ENCODE measurements at places on chromosomes 1 and 21.

DNA sequence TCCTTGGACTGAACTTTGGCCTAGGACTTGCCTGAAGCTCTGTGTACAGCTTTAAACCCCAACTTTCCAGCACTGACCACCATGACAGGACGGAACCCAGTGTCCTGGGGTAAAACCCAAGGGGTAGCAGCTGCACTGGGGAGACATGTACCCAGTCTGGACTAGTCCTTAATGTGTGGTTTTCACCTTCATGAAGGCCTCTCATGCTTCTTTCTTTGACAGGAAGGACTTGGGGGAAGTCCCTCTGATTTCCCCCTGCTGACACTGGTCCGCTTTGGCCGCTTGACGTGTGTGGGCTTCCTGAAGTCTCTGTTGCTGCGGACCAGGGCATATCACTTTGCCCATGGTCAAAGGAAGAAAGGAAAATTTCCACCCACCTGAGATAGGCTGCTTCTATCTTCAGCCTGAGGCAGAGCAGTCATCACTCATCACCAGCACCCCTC, 66.3 kb upstream of the PRDX6 start:
- no peak for DNase-seq

- no peak for DNase-seq
Measured at GRCh38 chr1:228190778-228191177, 17.1 kb upstream of the OBSCN start.

DNA sequence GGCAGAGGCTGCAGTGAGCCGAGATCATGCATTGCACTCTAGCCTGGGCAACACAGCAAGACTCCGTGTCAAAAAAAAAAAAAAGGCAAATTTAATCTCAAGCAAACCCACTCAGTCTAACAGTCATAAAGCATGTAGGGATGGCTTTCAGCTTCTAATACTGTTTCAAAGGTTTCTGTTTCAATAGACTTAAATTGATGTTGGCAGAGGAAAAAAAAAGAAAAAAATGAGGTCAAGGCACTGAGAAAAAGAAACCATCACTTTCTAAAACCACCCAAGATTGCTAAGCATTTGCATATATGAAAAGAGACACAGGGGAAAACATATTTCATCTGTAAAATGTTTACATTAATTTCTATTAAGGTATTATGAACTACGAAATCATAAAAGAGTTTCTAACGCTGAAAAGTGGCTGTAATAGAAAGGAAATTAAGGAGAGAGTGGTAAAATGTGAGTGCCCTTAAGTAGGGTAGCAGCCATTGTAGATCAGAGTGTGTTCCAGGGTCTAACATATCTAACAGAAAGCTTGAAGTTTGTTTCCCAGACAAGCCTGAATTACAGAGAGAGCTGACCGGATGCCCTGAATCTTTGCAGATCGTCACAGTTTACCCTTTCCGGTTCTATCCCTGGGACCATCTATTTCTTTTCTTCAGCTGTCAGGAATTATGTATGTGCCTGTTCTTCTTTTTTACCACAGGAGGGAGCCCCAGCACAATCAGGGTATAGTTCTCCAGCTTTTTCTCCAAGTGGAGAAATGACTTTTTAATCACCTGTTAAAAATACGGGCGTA, 70.0 kb downstream of the PLD5 start:
- no peak for DNase-seq

DNA sequence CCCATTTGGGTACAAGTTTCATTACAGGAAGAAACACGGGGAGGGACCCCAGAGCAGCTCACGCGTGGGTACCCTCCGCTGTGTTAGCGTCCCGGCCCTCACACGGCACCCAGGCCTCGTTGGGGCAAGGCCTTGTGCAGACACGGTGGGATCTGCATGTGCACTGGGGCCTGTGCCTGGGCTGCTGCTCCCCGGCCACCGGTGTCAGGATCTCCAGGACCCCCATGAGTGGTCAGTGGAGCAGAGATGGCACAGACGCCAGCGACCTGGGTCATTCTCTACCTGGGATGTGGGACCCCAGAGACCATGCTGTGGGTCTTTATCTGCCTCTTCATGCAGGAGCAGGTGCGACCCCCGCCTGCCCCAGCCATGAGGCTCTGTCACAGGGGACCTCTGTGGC, 5.4 kb upstream of the SAMD11 start:
- DNase-seq, result peak; percentile 11
